ENCODE measurements at places on chromosomes 6 and 20.

- DNase-seq, result peak; percentile 7
These were observed 71.7 kb downstream of the ATP9A start for GRCh38 chr20:51696304-51697071.

DNA sequence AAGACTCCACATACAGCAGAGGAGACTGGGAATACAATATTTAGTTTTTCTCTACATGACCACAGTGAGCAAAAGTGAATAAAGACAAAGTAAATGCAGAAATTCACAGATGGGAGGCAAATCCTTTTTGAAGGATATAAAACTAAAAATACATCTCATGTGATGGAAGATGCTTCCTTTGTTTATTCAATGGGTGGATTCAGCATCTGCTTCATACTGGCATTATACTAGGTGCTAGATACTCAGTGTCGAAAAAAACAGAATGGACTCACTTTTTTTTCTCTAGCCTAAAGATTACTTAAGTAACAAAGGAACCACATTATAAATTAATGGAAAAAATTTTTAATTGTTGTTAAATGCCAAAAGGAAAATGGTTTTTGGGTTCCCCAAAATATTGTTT is 216.2 kb downstream of the TRDN start:
- no peak for DNase-seq

GRCh38 chr20:33166533-33167113 is 1.3 kb upstream of the BPIFA2 start:
- no peak for DNase-seq

GRCh38 chr20:31708736-31709534 is 13.7 kb downstream of the BCL2L1 start:
- peak; percentile 83 for DNase-seq

GRCh38 chr6:146878168-146878951 is 279.6 kb downstream of the ADGB start:
- DNase-seq, result no peak

DNA sequence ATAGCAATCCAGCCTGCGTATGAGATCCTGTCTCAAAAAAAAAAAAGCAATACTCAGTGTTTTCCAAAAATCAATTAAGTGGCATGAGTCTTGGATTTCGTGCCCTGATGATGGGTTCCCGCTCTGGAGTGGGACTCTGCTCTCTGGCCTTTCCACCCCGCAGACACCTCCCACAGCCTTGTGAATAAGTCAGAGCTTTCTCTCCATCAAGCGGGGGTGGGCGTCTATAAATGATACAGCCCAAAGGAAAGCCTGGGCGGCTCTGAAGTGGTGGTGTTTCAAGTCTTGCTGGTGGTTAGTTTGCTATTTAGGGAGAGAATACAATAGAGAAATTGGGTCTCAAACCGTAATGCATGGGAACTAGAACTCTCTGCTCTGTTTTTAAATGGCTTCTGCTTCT is 52.5 kb upstream of the TAGAP start:
- no peak for DNase-seq

Measured in NCI-H187 treated with DMSO at 0.1 percent for 48 hours (cell line).